ENCODE measurements at places on chromosomes 4 and X.

GRCh38 chr4:136438645-136439044 lies 1093.6 kb downstream of the PCDH18 start:
- DNase-seq, result no peak

DNA sequence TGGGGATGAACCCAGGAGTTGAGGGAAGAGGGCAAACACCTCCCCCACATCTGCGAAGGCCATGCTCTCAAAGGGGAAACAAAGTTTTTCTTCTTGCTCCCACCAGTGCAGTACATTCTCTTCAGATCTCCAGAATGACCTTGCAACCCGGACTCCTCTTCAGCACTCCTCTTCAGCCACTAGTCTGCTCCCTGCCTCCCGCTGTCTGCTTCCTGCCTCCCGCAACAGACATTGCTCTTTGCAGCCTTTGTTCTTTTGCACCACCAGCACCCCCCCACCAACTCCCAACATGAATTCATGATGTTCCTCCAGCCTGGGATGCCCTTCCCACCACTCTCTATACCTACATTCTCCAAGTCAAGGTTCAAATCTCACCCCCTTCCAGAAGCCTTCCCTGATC lies 32.1 kb downstream of the UTP14A start:
- DNase-seq, result no peak

DNA sequence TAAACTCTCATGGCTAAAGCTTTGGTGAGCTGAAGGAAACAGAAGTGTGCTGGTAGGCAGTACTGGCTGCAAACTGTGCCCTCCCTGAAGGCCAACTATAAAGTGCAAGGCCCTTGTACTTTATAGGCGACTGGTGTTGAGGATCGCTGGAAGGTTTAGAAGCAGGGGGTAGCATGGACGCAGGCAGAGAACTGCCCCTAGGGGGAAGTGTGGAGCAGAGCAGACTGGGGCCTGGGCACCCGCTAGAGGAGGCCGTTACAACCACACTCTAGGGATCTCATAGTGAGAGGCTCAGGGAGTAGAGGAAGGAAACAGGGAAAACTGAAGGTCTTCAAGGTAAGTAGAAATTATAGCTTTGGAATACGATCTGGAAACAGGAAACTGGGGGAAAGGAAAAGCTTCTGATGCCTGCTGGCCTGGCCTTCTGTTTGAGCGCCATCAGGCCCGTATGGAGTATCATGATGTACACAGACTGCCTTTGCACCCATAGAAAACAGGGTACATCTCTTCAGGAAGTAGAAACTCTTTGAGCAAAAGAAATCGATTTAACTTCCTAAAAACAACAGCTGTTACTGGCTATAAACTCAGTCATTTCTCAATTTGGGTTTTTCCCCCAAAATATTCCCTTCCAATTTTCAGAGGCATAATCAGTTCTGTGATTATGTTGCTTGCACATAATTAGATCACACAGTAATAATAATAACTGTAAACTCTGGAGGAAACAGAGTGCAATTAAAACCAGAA lies 23.9 kb upstream of the TMSB4X start:
- DNase-seq, result no peak

- DNase-seq, result no peak
Measured at GRCh38 chr4:74983253-74983635, 50.3 kb downstream of the PARM1 start.

GRCh38 chr4:3521621-3522325 lies 10.4 kb downstream of the LRPAP1 start:
- DNase-seq, result no peak

GRCh38 chr4:89751416-89751815 lies 85.5 kb downstream of the SNCA start:
- DNase-seq, result no peak

DNA sequence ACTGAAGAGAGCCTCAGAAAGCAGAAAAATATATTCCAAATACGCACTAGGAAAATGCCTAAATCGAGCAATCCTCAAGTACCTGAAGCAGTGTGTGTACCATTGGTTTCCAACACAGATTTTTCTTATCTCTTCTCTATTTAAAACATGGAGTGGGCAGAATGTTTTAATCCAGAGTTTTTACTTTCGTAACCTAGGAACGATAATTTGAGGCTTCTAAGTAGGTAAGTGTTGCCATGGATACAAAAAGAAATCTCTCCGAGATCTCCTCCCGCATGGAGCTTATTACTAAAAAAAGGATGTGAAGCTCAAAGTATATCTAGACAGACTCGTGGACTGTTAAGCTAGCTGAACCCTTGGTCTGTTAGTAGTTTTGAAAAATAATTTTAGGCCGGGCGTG lies 23.0 kb upstream of the OTUD4 start:
- DNase-seq, result no peak

- DNase-seq, result no peak
Measured at GRCh38 chr4:146053891-146054290, 115.3 kb upstream of the ZNF827 start.

DNA sequence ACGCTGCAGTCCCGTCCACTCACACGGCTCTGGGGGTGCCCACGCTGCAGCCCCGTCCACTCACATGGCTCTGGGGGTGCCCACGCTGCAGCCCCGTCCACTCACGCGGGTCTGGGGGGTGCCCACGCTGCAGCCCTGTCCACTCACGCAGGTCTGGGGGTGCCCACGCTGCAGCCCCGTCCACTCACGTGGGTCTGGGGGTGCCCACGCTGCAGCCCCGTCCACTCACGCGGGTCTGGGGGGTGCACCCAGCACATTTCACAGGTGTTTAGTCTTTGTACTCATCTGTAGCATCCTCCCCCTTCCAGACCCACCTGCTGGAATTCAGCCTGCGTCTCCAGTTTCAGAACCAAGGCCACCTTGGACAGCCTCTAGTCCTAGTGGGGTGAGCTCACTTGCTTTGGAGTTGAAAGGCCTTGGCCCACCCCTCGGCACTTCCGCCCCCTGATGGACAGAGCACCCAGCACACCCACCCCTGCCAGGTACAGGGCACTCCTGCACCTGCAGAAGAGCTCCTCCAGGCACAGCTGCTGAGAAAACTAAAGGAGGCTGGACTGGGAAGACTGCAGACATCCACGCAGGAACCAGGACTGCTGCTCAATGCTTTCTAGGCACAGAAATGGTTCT lies 73.0 kb downstream of the ABLIM2 start:
- DNase-seq, result no peak

- DNase-seq, result no peak
Measured at GRCh38 chr4:139214039-139214534, 37.1 kb upstream of the ELF2 start.

- DNase-seq, result no peak
Measured at GRCh38 chr4:188432328-188432727, 293.1 kb downstream of the TRIML1 start.

DNA sequence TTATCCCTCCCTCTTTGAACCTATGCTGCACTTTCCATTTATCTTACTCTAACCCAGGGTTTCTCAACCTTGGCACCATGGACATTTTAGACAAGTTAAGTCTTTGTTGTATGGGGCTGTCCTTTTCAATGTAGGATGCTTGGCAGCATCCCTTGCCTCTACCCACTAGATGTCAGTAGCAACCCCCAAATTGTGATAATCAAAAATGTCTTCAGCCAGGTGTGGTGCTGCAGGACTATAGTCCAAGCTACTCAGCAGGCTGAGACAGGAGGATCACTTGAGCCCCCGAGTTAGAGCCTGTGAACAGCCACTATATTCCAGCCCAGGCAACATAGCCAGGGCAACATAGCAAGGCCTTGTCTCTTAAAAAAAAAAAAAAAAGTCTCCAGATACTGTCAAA lies 7.0 kb downstream of the LRCH2 start:
- no peak for DNase-seq

DNA sequence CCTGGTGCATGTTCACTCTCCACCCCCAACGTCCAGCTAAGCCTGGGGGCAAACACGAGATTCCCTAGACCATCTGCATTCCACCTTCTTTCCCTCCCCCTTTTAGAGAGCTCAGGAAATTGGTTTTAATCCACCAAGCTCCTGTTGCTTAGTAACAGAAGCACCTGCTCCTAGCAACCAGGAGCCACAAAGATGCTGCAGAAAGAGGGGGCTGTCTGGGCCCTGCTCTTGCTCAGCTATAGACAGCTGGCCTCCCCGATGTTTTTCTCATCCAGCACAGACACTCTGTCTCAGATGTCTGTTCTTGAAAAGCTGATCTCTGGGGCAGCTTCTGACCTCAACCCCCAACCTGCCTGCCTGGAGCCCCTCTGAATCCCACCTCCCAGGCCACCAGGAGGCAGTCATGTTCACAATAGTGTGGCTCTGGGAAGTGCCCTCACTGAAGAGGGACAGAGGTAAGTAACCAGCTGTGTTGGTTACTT lies 71.5 kb downstream of the SLC16A2 start:
- DNase-seq, result no peak

- peak; percentile 48 for DNase-seq
Measured at GRCh38 chrX:19343085-19343534, 617 bp upstream of the PDHA1 start.

- DNase-seq, result no peak
Measured at GRCh38 chr4:90403781-90404180, 276.6 kb downstream of the CCSER1 start.

- DNase-seq, result no peak
Measured at GRCh38 chr4:169207436-169208089, 63.2 kb downstream of the SH3RF1 start.

- DNase-seq, result no peak
Measured at GRCh38 chr4:168777277-168777965, 232.6 kb downstream of the CBR4 start.

- DNase-seq, result no peak
Measured at GRCh38 chrX:107465932-107466620, 16.6 kb downstream of the FRMPD3 start.

DNA sequence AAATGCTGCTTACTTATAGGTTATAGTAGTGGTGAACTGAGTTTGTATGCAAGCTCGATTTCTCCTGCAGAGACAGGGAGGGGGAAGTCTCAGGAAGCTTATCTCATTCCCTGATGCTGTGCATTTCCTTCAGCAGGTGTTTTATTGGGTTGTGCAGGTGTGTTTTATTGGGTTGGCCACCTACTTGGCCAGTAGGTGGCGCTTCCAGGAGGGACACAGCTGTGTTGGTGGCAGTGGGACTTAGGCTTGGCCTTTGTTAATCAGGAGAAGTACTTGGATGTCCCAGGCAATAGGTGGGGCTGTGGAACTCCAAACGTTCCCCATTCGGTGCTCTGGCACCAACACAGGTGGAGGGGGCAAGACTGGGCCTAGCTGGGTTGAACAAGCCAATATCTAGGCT lies 196.0 kb upstream of the DCAF8L1 start:
- DNase-seq, result no peak

DNA sequence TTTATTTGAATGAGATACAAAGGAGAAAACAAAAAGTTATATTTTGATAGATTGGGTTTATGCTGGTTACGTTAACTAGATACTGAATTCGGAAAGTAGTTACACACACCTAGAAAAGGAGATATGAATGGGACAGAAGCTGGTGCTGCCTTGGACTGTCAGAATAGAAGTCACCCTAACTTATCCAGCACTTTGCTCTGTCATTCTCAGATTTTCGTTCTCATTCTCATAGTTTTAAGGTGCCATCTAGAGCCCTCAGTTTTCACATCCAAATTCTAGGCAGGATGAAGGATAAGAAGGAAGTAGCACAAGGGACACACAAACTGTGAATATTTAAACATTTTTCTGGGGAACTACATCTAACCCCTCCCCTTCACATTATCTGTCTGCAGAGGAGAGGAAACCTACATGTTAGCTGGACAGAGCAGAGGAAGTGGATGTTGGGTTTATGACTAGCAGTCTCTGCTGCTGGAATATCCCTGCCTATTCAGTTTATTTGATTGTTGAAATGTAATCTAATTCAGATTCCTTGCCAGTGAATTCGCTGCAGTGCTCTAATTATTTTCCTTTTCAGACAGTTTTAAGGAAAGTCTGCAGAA lies 521.9 kb downstream of the FAT4 start:
- no peak for DNase-seq

DNA sequence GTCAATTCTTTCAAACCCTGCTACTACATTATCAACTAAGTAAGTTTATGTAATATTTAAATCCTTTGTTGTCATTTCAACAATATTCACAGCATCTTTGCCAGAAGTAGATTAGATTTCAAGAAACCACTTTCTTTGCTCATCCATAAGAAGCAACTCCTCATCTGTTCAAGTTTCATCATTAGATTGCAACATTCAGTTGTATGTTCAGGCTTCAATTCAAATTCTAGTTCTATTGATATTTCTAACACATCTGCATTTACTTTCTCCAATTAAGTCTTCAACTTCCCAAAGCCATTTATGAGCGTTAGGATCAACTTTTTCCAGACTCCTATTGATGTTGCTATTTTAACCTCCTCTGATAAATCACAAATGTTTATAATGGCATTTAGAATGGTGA lies 66.1 kb downstream of the BMP3 start:
- no peak for DNase-seq

GRCh38 chr4:173152104-173152503 lies 16.5 kb upstream of the GALNT7 start:
- no peak for DNase-seq

GRCh38 chr4:74197080-74197479 lies 39.2 kb downstream of the MTHFD2L start:
- no peak for DNase-seq

GRCh38 chr4:78599931-78600375 lies 48.4 kb downstream of the ANXA3 start:
- DNase-seq, result no peak

DNA sequence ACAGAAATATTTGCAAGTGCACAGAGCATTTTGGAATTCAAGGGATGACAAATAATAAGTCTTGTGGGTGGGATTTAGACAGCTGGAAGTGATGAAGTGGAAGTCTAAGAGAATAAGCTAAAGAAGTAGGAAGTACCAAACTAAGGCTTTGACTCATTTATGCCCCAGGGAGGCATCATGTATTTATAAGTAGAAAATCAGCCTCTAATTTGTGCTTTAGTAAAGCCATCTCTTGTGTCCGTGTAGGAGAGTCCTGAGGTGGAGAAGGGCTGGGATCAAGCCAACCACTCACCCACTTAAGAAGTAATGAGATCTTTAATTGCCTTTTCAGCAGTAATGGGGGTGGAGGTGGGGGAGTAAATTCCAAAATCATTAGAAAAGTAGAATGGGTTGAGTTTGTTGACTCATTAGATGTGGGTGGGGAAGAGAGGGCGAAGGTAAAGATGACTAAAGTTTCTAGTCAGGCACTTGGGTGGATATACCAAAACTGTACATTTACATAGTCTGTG lies 356.7 kb downstream of the STIM2 start:
- no peak for DNase-seq

GRCh38 chrX:98299785-98300184 lies 1416.1 kb downstream of the RPA4 start:
- DNase-seq, result no peak

- DNase-seq, result no peak
Measured at GRCh38 chrX:2967998-2968909, 38.1 kb upstream of the ARSH start.

DNA sequence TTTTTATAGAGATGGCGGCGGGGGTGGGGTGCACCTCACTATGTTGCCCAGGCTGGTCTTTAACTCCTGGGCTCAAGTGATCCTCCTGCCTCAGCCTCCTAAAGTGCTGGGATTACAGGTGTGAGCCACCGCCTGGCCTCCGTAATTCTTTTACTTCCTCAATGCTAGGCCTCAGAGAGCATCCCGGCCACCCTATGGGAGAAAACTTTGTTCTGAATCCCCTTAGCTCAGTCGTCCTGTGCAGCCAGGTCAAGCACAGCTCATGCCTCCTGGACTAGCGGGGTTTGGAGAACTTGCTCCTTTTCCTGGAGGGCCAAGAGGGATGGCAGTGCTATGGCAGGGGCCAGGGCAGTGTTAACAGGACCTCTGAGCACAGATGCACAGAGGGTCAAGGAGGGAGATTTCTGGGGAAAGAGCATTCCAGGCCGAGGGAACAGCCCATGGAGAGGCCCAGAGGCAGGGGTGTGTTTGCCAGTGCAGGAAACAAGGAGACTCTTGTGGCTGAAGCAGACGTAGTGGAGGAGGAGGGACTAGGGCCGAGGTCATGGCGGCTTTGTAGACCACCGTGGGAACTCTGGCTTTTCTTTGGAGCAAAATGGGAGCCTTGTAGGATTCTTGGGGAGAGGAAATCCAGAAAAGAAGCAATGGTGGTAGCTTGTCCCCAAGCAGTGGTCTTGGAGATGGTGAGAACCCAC lies 9.8 kb upstream of the TNIP2 start:
- DNase-seq, result no peak

All from urinary bladder (tissue), 4 donors.